ENCODE measurements at places on chromosomes 13 and 19. TPM values are rescaled to one million over a fixed set of nuclear protein-coding genes. Genes with fewer than 3 reads are reported as not detected.

- no peak for DNase-seq
Measured at GRCh38 chr13:88005188-88005587, 334.0 kb downstream of the SLITRK5 start.

- DNase-seq = no peak
Measured at GRCh38 chr13:52428295-52428694, 22.1 kb downstream of the VPS36 start.

- DNase-seq = peak; percentile 66
Measured at GRCh38 chr13:96492766-96493165, 402.9 kb downstream of the HS6ST3 start.

Gene SOHLH2
- 0.62 TPM for total RNA-seq

- no peak for DNase-seq
Measured at GRCh38 chr13:48319531-48320398, 16.2 kb downstream of the RB1 start.

GRCh38 chr19:47897861-47898260 is 11.7 kb upstream of the SULT2A1 start:
- peak; percentile 33 for DNase-seq

GRCh38 chr13:73825143-73825542 is 309.1 kb downstream of the KLF12 start:
- no peak for DNase-seq

GRCh38 chr19:46040952-46041500 is at the start of gene IGFL4:
Gene IGFL4, minus strand, starts transcription at chr19:46041002. Its CDS starts 40 bp downstream, at chr19:46040962.
- DNase-seq = peak; percentile 44

DNA sequence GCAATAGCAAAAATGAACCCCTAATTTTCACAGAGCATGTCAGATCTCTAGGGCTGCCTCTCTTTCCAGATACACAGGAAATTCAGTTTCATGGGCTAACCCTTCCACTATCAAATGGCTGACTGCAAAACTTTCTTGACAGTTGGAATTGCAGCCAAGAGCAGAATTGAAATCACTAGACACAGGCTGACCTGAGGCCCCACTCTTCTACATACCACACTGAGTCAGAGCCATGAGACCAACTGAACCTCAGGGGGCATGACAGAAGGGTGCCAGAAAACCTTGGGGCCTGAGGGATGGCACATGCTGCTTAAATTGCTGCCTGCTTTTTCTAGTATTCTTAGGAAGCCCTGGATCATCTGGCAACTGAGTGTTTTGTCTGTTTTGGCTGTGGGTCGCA is 1.7 kb upstream of the DLEU7 start:
- no peak for DNase-seq

- peak; percentile 18 for DNase-seq
Measured at GRCh38 chr13:113454936-113455335, 1.6 kb upstream of the ADPRHL1 start.

DNA sequence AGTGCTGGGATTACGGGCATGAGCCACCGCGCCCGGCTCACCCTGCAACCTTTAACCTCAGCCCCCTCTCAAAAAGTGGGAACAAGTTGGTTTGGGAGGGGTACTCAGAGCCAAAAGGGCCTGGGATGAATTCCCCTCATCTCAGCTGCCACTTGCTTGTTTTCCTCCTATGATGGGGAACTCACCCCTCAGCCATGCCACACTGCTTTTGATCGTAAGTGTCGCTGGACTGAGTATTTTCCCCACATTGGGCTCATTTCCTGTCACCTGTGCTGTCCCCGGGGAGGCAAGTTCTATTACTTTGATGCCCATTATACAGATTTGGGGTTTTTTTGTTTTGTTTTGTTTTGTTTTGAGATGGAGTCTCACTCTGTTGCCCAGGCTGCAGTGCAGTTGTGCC is 6.5 kb downstream of the R3HDM4 start:
- DNase-seq = no peak

DNA sequence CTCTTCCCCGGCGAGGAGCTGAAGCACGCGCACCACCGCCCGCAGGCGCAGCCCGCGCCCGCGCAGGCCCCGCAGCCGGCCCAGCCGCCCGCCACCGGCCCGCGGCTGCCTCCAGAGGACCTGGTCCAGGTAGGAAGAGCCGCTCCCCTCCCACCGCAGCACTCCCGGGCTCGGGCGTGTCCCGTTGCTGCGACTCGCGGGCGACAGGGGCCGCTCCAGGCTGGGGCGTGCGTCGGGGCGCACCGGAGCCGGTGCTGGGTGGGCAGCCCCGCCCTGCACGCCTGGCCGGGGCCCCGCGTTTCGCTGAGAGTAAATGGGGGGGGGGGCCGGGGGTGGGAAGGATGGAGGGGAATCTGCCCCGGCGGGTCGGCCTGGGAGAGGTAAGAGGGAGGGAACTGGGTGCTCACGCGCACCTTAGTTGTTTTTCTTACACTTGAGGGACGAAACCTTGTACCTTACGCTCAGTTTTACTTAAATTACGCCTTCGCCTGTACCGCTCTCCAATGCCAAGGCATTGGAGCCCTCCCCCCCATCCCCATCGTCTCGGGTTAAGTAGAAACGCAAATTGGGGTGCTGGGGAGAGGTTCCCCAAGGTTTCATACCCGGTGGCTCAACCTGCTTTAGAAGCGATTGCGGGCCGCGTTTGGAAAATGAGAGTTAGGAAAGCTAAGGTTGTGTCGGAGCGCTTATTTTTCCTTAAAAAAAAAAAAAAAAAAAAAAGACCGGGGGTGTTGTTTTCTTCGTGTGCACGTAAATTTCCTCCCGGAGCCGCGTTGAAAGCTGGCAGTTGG is 850 bp downstream of the KLF5 start:
- DNase-seq = peak; percentile 80

- DNase-seq = no peak
Measured at GRCh38 chr13:79810669-79811068, 329.7 kb downstream of the NDFIP2 start.

DNA sequence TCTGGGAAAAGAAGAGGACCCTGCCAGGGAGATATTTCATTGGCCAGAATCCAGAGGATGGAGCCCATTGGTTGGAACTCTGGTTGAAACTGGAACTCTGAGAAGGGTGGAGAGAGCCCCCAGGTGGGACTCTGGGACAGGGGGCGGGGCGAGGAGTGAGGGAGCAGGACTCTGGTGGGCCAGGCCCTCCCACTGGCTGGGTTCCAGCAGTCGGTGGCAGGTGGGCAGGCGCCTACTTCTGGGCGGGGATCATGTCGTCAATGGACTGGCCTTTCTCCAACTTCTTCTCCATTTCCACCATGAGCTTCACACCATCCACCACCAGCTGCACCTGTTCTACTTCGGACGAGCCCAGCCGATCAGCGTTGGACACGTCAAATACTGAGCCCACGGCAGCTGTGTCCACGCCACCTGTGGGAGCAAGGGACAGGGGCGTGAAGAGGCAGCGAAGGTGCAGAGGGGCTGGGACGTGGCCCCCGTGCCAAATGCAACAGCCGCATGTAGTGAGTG is 16.1 kb downstream of the CKM start:
- DNase-seq = peak; percentile 91

Gene KL
- 2.3 TPM for total RNA-seq

GRCh38 chr19:11535792-11536595 is 2.7 kb upstream of the CNN1 start:
- peak; percentile 90 for DNase-seq

DNA sequence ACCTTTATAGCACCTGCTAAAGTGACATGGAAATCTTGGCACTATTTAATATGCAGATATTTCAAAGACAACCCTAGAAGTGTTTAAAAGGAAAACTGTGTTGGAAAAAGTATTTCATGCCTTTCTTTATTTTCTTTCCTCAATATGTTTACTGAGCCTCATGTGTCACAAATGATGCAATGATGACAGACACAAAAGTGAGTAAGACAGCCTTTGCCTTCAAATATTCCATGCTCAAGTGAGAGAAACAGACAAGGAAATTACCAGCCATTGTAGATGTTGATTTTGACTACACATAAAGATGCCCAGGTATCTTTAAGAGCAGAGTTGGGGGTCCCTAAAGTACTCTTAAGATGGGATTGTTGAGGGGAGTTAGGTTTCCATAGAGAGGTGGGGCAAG is 48.0 kb upstream of the TPP2 start:
- no peak for DNase-seq

Gene RYR1
- 231 TPM for total RNA-seq

GRCh38 chr19:47725759-47726401 is 12.7 kb downstream of the EHD2 start:
- no peak for DNase-seq

Gene UPK1A
- total RNA-seq = not detected

- DNase-seq = no peak
Measured at GRCh38 chr13:42474954-42475353, 99.0 kb upstream of the TNFSF11 start.

DNA sequence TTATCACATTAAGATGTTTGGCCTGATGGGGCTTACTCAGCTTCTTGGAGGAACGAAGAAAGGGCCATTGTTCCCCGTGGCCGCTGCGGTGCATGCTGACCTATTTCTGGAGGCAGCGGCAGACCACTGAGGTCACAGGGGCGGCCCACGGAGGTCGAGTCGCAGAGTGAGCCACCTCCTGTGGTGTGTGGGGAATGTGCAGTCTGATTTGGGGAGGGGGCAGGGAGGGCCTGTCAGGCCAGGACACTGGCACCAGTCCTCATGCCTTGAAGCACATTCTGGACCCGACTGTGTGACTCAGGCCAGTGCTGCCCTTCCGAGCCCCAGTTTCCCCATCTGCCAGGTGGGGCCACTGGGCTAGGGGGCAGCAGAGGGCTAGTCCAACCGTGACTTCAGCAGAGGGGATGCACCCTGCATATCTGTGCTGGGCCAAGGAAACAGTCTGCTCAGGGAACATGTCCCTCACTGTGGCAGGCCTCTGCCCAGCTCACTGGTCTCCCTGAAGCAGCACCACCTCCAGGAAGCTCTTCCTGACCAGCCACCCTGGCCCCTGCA is 6.3 kb downstream of the SLC7A10 start:
- no peak for DNase-seq

DNA sequence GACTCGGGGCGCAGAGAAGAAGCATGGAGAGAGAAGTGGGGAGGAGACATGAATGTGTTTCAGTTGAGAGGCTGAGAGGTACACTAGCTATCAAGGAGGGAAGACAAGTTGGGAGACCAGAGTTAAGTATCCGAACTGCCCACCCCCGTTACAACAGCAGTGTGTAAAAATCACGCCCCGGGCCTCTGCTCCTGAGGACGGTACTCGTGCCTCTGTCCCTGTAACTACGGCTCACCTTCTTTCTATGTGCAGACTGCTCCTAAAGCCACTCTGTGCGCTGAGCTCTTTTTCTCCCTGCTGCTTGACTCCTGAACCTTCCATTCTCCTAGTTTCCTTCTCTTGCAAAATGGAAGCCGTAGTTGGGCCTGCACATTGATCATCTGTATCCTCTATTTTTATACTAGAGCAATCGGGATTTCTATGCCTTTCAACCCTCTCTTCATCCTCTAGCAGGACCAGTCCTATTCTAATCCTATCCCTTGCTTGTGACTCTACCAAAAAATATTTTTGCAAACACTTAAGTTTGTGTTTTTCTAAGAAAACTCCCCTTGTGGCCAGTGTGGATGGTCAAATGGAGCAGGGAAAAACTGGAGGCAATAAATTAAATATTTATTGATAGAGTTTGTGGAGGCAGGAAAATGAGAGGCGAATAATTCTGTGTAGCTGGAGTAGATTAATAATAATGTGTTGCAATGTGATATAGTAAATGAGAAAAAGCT is 569 bp downstream of the POLR1D start:
- DNase-seq = no peak

DNA sequence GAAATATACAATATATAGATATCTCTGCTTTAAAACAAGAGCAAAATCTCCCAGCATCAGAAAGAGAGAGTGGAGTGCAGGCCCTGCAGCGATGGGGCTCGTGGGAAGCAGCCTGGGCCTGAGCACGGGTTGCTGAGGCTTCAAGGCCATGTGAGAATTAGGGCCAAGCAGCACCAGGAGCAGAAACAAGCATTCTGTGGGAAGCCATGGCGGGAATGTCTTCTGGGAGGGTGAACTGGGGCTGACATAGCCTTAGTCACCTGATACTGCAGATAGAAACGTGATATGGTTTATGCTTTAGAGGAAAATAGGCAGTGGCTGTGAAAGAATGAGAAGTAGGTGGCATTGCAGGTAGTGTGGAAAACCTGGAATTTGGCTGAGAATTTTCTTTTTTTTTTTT is 472.3 kb downstream of the IRS2 start:
- DNase-seq = no peak

DNA sequence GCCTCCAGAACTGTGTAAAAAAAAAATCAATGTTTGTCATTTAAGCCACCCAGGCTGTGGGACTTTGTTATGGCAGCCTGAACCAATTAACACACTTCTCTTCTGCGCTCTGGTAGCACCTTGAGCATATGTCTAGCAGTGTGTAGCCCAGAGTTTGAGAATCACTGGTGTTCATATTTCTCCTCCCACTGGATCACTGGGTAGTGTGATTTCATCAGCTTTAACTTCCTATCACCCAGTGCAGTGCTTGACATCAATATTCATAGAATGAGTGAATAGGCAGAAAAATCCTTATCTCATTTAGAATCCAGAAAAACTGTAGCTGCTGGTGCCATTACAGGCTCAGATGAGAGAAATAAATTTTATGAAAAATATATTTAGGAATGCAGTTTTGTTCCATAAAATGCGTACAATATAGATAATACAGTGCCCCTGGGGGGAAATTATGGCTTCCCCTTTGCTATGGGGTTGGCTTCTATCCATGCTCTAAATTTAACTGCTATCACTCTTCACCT is 30.7 kb upstream of the WASF3 start:
- no peak for DNase-seq

Data from tongue (tissue), 3 donors.